ENCODE measurements at places on chromosomes 7 and 10.

GRCh38 chr10:88385601-88386203 lies 197.4 kb downstream of the RNLS start:
- peaks cover 23% of the 10 kb centered on the region for H3K4me1 ChIP-seq
- H3K36me3 ChIP-seq: no peaks in the 10 kb centered on the region
- no peak overlapping the region for H3K4me3 ChIP-seq
- H3K27ac ChIP-seq: no peak overlapping the region
- H3K27me3 ChIP-seq: no peaks in the 10 kb centered on the region

- H3K27me3 ChIP-seq: no peaks in the 10 kb centered on the region
- no peaks in the 10 kb centered on the region for H3K36me3 ChIP-seq
- H3K27ac ChIP-seq: no peak overlapping the region
- H3K4me1 ChIP-seq: peaks cover 31% of the 10 kb centered on the region
- DNase-seq: peak; percentile 8
These were observed 531.1 kb upstream of the STEAP1 start for GRCh38 chr7:89623018-89623672.

- H3K4me3 ChIP-seq: no peak overlapping the region
- no peaks in the 10 kb centered on the region for H3K4me1 ChIP-seq
These were observed 51.1 kb upstream of the CHST15 start for GRCh38 chr10:124144536-124144935.

- no peaks in the 10 kb centered on the region for H3K36me3 ChIP-seq
- H3K27me3 ChIP-seq: no peaks in the 10 kb centered on the region
- H3K4me1 ChIP-seq: peaks cover 20% of the 10 kb centered on the region
- H3K27ac ChIP-seq: peak overlapping the region; percentile 57
- H3K4me3 ChIP-seq: peak overlapping the region; percentile 63
These were observed 100.1 kb downstream of the BTRC start for GRCh38 chr10:101453791-101454718.

DNA sequence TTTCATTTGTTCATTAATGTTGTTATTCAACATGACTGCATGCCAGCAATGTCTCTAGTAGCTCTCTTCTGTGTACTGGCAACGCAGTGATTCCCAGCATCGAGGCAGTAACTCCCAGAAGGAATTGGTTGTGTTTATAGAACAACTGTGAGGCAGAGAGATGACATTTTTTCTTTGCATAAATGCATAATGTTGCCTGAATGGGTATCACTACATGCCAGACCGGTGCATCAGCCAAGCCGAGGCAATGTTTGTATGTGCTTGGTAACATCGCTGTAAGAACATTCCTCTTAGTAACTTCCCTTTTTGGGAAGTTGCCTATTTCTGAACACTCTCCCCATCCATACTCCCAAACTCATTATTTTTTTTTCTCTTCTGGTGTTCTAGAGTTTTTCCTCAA lies 182.9 kb downstream of the HTR7 start:
- H3K36me3 ChIP-seq: no peaks in the 10 kb centered on the region
- H3K4me1 ChIP-seq: no peaks in the 10 kb centered on the region
- H3K27me3 ChIP-seq: no peaks in the 10 kb centered on the region
- DNase-seq: no peak

Measured in activated T-cell treated with anti-CD3 and anti-CD28 coated beads, Interleukin-2, amount 50 U/mL, for 72 hours (primary cell).